ENCODE measurements at places on chromosomes 6 and 20.

DNA sequence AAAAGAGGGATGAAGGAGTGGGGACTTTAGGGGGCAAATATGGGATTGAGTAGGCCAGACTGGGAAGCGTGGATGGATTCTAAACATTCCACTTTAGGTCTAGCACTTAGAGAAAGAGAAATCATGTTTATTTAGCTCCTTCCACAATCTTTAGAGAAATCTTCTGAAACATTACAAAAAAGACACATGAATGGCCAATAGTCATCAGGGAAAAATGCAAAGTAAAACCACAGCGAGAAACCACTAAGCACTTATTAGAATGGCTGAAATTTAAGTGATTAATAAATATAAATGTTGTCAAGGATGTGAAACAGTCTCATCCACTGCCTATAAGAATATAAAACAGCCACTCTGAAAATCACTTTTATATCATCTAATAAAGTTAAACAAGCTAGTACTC lies 46.9 kb downstream of the HLA-A start:
- no peak for DNase-seq

- no peak for DNase-seq
These were observed 194.1 kb downstream of the SYNDIG1 start for GRCh38 chr20:24663496-24663895.

GRCh38 chr6:148493424-148493823 lies 150.8 kb downstream of the SASH1 start:
- DNase-seq = no peak

DNA sequence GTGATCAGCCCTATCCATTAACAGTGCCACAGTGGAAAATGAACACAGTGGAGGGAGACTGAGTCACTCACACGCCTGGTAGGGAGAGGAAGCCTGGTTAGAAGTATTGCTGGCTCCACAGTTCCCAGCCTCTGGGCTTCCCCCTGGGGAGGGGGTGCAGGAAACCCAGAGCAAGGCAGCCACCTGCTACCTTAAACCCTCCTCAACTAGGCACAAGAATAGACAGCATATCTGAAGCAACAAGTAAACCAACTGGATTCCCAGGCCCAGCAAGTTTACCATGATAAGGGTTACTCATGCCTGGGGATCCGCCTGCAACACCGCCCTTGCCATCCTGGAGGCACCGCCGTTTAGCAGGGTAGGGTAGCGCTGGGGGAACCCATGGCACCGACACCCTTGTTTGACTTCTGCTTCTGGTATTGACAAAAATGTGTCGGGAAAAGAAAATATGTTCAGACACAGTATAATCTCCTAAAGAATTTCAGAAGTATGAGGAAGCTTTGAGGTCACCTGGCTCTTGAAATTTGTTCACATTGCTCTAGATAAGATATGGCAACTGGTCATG lies 38.3 kb downstream of the SLC22A23 start:
- DNase-seq = no peak

GRCh38 chr20:5044075-5044620 lies 42.8 kb upstream of the SLC23A2 start:
- DNase-seq = no peak

DNA sequence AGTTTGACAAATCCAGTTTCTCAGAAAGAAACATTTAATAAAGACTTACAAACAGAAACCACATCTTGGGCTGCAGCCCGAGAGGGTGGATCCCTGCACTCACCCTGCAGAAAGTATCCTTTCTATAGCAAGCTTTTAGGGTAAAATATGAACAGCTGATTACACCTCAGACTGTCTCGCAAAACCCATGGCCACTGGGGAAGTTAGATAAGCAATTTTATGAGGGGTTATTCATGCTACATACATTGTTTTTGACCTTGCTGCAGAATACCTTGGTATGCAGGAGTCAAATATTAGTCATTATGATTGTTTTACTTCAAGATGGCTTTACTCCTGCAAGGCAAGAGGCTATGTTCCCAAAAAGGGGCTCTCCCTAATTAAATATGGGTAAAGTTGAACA lies 126.9 kb downstream of the OR2B2 start:
- DNase-seq = no peak

DNA sequence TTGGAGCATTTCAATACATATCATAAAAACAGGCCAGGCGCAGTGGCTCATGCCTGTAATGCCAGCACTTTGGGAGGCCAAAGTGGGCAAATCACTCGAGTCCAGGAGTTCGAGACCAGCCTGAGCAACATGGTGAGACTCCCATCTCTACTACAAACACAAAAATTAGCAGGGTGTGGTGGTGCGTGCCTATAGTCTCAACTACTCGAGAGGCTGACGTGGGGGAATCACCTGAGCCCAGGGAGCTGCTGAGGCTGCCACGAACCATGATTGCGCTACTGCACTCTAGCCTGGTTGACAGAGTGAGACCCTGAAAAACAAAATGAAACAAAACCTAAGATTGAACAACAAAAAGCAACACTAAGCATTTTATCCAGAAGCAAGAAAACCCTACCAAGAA lies 47.2 kb downstream of the BACH2 start:
- no peak for DNase-seq

- no peak for DNase-seq
These were observed 2.7 kb downstream of the COL21A1 start for GRCh38 chr6:56244528-56245253.

DNA sequence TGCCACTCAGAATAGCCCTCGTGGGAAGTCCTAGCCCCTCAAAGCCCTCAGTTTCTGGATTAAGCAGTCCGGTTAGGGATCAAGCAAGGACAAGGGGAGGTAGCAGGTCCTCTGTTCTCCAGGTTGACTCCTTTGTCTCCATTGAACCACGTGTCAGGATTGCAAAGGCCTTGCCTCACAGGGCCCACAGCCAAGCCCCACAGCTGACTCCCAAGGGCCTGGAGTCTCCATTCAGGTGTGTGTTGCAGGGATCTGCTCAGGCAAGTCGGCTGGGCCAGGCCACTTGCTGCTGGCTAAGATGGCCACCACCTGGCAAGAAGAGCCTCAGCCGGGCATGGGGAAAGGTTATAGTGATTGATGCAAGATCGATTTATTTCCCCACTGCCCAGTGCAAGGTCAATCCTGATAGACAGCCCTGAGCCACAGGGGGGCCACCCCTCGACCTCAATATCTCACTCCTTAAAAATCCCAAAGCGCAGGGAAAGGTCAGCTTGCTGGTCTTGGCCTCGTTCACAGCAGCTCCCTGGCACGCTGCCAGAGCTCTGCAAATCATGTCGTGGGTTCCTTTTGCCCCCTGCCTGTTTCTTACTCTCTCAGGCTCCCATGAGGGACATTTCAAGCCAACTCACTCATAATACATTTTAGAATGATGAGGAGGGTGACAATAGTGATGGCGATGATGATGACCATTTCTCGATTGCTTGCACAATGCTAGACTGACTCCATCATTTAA lies 75.9 kb downstream of the EDN3 start:
- no peak for DNase-seq

GRCh38 chr6:65787787-65788186 lies 80.8 kb upstream of the EYS start:
- no peak for DNase-seq

DNA sequence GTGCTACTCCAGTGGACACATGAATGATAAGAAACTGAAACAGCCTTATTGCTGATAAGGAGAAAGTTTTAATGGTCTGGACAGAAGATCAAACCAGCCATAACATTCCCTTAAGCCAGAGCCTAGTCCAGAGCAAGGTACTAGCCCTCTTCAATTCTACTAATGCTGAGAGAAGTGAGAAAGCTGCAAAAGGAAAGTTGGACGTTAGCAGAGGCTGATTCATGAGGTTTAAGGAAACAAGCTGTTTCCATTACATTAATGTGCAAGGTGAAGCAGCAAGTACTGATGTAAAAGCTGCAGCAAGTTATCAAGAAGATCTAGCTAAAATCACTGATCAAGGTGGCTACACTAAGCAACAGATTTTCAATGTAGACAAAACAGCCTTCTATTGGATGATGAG lies 634.4 kb downstream of the KIF16B start:
- no peak for DNase-seq

GRCh38 chr6:156098839-156099238 lies 643.2 kb upstream of the NOX3 start:
- DNase-seq = no peak

GRCh38 chr6:90369024-90369519 lies 72.4 kb upstream of the BACH2 start:
- DNase-seq = peak; percentile 84

Measured in GM12864 (cell line).